Activated CD4-positive, alpha-beta T cell treated with anti-CD3 and anti-CD28 coated beads, Interleukin-2, amount 10 ng/mL, durations not matched to agents 24 days and 14 days (primary cell): ENCODE measurements at places on chromosomes 2 and 18. TPM values are rescaled to one million over a fixed set of nuclear protein-coding genes. Genes with fewer than 3 reads are reported as not detected.

DNA sequence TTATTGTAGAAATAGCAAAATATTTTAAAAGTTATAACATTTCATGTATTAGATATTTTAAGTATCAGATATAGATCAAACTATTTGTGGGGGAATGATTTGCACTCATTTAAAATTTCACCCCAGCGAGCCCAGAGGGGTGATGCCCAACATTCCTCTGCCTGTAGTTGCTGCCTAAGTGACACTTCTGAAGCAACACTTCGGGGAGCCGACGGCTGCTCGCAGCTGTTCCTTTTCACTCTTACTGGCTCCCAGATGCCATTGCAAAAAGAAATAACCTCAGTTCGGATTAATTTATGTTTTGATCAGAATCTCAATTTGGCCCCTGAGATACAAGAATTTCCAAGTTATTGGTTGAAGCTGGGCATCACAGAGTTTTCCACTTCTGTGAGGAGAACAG, 603.8 kb downstream of the PLCL1 start:
- H3K27ac ChIP-seq: no peak overlapping the region
- no peak for DNase-seq
- no peaks in the 10 kb centered on the region for H3K4me1 ChIP-seq

The MAP3K19 gene
- not detected in 2 replicates for total RNA-seq

The REG1B gene
- not detected in 2 replicates for total RNA-seq

The HEATR5B gene
- total RNA-seq: 14.7 and 14.8 TPM in 2 replicates
